ENCODE measurements at places on chromosomes 6 and 20. TPM values are rescaled to one million over a fixed set of nuclear protein-coding genes. Genes with fewer than 3 reads are reported as not detected.
A peak's percentile ranks its signal among the peaks of the same experiment; 100 is the strongest.

Gene ELOVL2
- 0.09 TPM for total RNA-seq

DNA sequence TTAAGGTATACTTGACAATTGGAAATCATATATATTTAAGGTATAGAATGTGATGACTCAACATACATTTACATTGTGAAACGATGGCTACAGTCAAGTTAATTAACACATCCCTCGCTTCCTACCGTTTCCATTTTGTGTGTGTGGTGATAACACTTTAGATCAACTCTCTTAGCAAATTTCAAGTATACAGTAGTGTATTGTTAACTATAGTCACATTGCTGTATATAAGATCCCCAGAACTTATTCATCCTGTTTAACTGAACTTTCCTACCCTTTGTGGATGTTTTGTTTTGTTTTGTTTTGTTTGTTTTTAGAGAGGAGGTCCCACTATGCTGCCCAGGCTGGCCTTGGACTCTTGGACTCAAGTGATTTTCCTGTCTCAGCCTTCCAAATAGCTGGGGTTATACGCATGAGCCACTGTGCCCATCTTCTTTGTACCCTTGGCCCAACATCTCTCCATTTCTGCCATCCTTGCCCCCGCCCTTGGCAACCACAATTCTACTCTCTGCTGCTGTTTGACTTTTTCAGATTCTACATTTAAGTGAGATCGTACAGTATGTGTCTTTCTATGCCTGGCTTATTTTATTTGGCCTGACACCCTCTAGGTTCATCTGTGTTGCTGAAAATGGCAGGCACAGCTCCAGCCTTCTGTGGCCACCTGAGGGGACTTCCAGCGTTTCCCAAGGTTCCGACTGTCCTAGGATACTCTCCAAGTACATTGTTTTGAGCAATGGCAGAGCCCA is 90.5 kb upstream of the SNX9 start:
- no peak for DNase-seq

- no peak for DNase-seq
These were observed 138.1 kb upstream of the MARCKS start for GRCh38 chr6:113719064-113719463.

Gene EMILIN3
- total RNA-seq, result 0.29 TPM

- no peak for DNase-seq
These were observed 223.4 kb upstream of the MCHR2 start for GRCh38 chr6:100217225-100218012.

Gene TINAG
- not detected for total RNA-seq

Gene SLC17A4
- not detected for total RNA-seq

Gene THBS2
- total RNA-seq, result 176 TPM

- DNase-seq, result no peak
These were observed 136.1 kb downstream of the PLCB4 start for GRCh38 chr20:9204979-9205378.

- DNase-seq, result no peak
These were observed 61.5 kb downstream of the IBTK start for GRCh38 chr6:82185948-82186535.

GRCh38 chr6:92292067-92292466 is 1127.3 kb downstream of the EPHA7 start:
- no peak for DNase-seq

GRCh38 chr20:48180618-48181017 is 395.3 kb upstream of the SULF2 start:
- no peak for DNase-seq

Gene NT5E
- 136 TPM for total RNA-seq

GRCh38 chr6:156348424-156348823 is 428.8 kb upstream of the ARID1B start:
- no peak for DNase-seq

DNA sequence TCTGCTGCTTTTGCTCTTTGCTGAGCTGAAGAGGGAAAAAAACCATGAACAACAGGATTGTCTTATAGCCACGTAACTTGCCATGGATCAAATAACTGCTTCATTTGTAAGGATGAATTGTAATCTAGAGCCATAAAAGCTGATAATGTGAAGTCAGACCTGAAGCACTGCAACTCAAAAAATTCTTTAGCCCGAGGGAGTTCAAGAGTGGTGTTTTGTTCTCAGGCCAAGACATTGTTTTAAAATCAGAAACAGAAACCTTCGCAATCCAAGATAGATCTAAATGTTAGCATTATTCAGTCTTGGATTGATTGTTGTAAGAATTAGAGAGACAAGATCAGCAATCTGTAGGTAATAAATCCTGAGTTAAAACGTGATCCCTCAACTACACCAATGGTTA is at the start of gene TRAPPC3L:
Gene TRAPPC3L (minus strand): TSS at position 34 of the 400 bp plus-strand sequence. CDS start 170 bp downstream, outside the sequence.
- no peak for DNase-seq

GRCh38 chr6:170074907-170075306 is 216.0 kb downstream of the DLL1 start:
- no peak for DNase-seq

Gene BMP2
- 2.8 TPM for total RNA-seq

Gene LAMA2
- 154 TPM for total RNA-seq

GRCh38 chr6:114906096-114906495 is 563.3 kb upstream of the HS3ST5 start:
- DNase-seq, result no peak

Gene ZBTB12
- total RNA-seq, result not detected

DNA sequence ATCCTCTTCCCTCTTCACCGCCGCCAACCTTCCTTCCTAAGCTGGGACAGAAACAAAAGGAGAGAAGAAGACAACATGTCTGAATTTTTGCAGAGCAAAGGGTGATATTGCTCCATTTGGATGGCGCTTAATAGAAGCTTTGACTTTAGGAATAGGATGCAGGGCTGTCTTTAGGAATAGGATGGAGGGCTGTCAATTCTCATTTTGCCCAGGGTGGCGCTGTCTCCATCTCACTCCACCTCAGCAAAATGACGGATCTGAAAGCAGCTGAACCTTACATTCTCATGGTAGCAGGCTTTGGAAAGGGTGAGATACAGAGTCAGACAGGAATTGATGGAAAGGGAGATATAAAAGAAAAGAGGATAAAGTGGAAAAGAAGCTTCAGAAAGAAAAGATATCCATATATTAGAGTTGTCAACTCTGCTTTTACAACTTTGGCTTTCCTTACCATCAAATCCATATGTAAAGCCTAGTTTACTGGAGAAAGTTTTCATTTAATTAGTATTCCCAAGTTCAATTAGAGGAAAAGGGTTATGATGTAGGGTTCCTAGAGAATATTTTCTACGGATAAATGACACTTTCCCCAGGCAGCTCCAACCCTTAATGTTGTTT is 2.4 kb downstream of the MTCL3 start:
- no peak for DNase-seq

- peak; percentile 71 for DNase-seq
These were observed 593.4 kb upstream of the JAG1 start for GRCh38 chr20:11267131-11267761.

- DNase-seq, result no peak
These were observed 2.9 kb downstream of the CAP2 start for GRCh38 chr6:17396256-17396655.

Gene DUSP15
- 8.8 TPM for total RNA-seq

DNA sequence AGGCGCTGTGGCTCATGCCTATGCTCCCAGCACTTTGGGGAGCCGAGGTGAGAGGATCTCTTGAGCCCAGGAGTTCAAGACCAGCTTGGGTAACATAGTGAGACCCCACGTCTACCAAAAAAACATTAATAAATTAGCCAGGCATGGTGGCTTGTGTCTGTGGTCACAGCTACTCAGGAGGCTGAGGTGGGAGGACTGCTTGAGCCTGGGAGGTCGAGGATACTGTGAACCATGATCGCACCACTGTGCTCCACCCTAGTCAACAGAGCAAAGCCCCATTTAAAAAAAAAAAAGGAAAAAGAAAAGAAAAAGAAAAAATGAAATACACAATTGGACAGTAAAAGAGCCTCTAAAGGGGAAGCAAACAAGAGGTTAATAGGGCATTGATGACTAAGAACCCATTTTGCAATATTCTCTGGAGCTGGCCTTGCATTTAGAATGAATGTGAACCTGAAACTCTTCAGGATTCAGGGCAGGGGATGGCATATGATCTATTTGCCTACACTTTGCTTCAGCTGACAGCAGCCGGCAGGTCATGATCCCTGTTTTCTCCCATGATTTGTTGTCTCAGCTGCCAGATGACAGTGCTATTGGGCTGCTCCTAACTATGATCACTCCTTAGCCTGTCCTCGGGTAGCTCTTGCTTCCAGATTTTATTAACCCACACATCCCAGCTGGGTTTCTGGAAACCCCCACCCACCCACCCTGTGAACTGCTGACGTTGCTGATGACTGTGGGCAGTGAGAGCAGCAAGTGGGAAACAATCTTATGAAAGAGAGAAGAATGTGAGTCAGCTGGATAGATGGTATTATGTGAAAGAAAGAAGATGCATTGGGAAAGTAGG is 83.8 kb upstream of the ELOVL5 start:
- DNase-seq, result no peak

Gene MMP24
- total RNA-seq, result 1.8 TPM

DNA sequence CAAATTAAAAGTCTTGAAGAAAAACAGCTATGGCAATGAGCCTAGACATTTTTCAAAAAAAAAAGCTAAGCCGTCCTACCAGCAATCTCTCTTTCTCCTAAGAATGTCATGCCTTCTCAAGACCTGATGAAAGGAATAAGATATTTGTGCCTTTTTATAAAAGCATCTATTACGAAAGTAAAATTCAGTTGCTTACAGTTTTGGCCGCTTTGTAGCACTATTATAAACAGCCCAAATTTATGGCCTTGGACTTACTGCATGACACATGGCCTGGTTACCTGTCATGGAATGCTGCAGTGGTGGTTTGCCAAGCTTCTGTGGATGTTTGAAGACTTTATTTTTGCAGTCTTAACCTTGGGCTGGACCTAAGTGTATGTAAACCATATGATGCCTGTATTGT is 22.2 kb upstream of the VAPB start:
- no peak for DNase-seq

Gene CASP8AP2
- 22.0 TPM for total RNA-seq

- no peak for DNase-seq
These were observed 43.3 kb upstream of the CTAGE9 start for GRCh38 chr6:131754088-131754487.

DNA sequence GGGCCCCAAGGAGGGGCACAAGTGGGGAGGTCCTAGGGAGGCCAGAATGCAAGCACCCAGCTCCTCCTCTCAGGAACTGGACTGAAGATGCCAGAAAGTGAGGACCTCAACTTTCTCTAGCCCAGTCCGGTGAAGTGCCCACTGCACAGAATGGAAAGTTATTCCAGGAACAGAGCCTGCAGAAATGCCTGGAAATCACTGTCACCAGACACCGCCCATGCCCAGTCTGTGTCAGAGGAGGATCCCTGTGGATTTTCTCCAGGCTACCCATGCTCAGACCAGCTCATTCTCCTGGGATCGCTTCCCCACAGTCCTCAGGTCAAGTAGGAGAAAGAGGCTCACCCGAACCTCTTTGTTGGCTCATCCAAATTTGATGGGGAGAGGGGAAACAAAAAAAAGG is 6.5 kb downstream of the PRPH2 start:
- DNase-seq, result no peak

- DNase-seq, result no peak
These were observed 112.6 kb downstream of the SASH1 start for GRCh38 chr6:148455225-148455624.

DNA sequence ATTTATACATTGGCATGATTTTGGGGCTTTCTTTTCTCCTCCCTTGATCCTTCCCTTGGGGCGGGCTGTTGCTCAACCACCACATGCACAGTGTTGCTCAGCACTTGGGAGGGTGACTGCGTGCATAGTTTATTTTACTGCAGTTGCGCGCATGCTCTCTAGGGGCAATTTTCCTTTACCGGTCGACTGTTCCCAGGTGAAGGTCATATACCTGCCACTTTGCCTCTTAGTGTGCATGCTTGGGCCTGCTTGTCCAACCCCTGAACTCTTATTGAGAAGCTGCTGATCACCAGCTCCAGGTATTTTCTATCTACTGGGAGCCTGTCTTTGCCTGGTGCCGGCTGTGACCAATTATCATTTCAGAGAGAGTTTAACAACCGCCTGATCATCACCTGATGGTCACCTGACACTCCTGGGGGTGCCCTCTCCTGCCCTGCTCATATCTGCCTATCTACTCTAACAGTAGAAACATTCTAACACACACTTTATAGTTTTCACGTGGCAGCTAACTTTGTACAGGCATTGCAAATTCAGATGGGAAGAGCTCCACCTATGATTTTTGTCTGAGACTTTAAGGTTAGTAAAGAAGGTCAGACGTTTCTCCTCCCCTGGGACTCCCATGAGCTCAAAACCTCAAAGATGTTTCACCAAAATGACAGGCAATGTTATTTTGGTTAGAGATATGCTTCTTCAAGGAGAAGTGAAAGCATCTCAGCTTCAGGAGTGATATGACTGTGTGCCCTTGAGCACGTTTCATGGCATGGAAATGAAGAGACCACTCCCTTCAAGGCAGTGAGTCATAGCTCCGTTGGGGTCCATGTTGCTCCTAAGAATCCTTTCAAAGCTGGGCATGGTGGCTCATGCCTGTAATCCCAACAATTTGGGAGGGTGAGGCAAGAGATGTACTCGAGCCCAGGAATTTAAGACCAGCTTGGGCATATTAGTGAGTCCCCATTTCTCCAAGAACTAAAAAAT is 227.5 kb upstream of the MYLIP start:
- DNase-seq, result no peak

Gene HUS1B
- total RNA-seq, result 2.8 TPM

GRCh38 chr6:157562997-157563396 is 182.0 kb downstream of the ZDHHC14 start:
- no peak for DNase-seq

Gene FUT9
- total RNA-seq, result not detected

DNA sequence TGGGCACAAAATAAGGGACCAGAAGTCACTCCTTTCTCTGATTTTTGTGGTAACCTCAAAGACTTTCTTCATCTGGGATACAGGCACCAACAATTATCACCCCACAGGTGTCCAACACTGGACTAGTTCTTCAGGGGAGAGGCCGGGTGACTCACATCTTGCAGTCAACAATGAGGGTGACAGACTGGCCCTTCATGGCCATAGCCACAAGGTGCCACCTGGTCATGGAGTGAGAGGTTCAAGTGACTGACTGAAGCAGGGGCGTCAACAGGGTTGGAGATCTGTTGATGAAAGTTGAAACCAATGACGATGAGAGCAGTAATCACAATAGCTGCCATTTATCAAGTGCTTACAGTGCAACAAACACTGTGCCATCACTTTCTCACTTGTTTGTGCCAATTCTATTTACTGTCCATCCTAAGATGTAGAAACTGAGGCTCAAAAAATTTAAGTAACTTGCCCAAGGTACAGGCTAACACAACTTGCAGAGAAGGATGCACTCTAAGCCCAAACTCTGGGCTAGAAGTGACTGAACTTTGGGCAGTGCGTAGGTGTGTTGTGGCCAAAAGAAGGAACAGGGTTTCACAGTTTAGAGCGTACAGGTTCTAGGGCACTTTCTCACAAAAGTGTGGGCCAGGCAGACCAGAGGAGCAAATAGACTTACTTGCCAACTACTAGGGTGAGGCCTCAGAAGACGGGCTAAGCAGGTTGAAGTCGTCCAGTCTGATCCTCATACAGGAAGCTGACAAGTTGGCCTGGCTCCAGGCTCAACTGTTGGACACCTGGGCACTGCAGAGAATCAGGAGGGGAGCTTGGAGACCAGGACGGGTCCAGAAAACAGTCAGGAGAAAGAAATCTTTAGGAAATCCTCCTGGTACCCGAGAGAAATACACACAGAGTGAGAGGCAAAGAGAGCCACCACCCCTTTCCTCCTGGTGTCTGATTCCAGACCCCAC is 30.4 kb downstream of the HLA-DPB1 start:
- no peak for DNase-seq
